NCI-H1105 (cell line): ENCODE measurements at places on chromosomes 2 and 18.

- DNase-seq: no peak
Observed at GRCh38 chr2:144517866-144518747, 1.8 kb downstream of the ZEB2 start.

DNA sequence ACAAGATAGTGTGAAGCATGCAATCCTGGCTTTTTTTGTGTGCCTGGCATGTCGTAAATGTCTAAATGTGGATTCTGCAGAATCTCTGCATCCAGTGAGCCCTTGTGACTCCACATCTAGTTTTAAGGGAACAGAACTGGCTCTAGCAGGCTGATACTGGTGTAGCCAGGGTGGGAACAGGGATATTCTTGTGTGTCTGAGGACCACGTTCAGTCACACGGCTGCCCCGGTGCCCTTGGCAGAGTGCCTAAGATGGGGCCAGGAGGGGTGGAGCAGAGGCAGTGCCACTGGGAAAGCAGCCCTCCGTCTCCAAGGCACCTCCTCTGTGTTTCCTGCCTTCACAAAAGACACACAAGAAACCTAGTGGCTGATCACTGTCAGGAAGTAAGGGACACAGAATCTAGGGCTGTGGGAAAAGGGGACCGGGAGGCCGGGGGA is 91.5 kb upstream of the PARD3B start:
- DNase-seq: no peak

- no peak for DNase-seq
Observed at GRCh38 chr18:40685219-40685618, 1269.8 kb upstream of the PIK3C3 start.

- no peak for DNase-seq
Observed at GRCh38 chr2:195038153-195038552, 618.9 kb upstream of the SLC39A10 start.

GRCh38 chr2:48233005-48233404 is 296.9 kb upstream of the STON1 start:
- DNase-seq: no peak

GRCh38 chr2:64819774-64820688 is 166.3 kb upstream of the SERTAD2 start:
- DNase-seq: no peak

- peak; percentile 29 for DNase-seq
Observed at GRCh38 chr18:7566567-7567473, at the start of gene PTPRM. PTPRM (plus strand) TSS chr18:7567316; CDS start chr18:7567819, 503 bp downstream.

DNA sequence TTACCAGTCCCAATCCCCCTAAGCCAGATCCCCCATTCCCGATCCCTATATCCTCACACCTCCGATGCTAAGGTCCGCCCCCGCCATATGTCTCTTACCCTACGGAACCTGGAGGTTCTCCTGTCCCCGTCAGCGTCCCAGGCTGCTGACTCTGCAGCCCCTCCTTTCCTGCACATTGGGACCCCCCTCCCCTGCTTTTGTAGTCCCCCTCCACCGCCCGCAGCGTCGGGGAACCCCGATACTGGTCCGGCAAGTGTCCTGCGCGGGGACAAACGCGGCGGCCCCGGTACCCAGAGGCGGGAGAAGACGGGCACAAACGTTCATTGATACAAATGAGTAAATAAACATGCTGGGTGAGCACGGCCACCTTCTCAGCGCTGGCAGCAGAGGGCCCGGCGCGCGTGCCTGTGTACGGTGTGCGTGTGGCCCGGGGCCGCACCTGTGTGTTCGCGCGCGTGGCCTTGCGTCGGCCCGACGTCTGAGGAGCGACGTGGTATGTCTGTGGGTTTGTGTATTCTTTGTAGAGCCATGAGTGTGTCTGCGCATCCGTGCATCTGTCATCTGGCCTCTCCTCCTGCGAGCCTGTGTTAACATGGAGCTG is 2.0 kb upstream of the CYP26B1 start:
- peak; percentile 40 for DNase-seq

DNA sequence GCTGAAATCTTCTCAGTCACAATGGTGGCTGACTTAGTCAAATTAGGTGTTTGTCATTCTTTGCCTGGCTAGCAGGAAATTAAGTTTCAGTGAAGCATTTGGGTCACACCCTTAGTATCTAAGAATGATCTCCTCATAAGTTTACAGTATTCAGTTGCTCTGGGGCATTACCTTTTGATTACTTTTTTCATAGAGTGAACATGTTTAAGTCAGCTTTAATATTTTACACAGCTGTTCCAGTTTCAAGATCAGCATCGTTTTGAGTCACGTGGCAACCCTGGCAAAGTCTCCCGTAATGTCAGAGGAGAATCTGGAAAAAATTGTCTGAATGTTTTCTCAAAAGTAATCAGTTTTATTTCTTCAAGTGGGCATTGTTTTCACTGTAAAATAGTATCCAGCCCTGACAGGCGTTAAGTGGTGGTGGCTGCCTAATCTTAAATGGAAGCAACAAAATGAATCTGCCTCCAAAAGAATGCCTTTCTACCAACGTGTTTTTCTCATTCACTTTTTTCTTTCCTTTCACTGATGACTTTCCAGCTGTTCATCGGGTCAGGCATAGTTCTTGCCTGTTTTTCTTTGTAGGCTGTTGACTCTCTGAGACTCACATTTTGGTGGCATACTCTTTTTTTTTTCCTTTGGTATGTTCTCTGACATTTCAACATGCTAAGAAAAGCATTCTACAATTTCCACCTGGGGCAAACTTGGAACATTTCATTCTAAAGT is 319.6 kb upstream of the TCF4 start:
- DNase-seq: no peak

DNA sequence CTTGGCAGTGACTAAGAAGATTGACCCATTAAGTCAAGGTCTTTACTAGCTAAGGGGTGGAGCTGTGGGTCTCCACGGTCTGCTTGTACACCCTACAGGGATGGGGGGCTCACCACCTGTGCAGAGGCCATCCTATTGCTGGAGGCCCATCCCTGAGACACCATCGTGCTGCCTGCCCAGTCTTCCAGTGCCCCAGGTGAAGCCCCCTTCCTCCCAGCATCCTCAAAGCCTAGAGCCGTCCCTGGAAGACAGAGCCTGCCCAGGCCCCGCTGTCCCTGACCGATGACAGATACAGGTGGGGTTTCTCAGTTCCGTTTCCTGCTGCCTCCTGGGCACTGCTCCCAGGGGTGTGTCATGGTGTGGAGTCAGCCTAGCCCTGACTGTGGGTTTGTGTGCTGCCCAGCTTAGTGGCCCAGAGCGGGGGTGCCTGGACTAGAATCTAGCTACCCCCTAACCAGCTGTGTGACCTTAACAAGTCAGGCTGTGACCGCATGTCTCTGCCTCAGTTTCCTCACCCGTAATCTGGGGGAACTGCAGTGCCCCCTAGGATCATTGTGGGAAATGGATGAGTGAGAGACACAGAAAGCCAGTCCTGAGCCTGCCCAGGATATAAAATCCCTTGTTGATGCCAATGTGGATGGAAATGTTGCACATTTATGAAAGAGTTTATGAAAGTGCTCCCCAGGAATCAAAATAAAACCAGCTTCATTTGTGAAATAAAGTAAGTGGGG is 2.0 kb downstream of the OTOS start:
- DNase-seq: no peak

GRCh38 chr2:134021830-134022524 is 231.9 kb upstream of the MGAT5 start:
- DNase-seq: no peak

- peak; percentile 30 for DNase-seq
Observed at GRCh38 chr2:9423922-9424272, 443 bp downstream of the CPSF3 start.

- DNase-seq: no peak
Observed at GRCh38 chr2:191270306-191271161, 25.3 kb downstream of the MYO1B start.

GRCh38 chr18:75161256-75162028 is 47.5 kb downstream of the PTGR3 start:
- DNase-seq: no peak

DNA sequence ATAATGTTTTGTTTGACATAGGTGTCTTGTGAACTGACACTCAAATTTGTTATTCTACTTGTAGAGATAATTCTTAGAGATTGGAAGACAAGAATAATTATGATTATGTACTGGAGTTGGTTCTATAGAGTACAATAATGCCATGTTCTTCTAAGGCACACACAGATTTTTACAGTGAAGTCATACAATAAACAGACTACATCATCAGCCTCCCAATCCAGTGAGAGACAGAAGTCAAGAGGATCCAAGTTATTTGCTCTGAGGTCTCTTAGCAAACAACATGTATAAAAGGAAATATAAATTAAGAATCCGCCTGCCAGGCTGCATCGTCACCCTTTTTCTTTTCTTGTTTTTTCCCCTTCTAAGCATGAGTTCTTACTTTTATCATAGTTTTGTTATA is 613.5 kb upstream of the SETBP1 start:
- DNase-seq: no peak

- DNase-seq: no peak
Observed at GRCh38 chr2:225773148-225773547, 373.6 kb downstream of the NYAP2 start.

DNA sequence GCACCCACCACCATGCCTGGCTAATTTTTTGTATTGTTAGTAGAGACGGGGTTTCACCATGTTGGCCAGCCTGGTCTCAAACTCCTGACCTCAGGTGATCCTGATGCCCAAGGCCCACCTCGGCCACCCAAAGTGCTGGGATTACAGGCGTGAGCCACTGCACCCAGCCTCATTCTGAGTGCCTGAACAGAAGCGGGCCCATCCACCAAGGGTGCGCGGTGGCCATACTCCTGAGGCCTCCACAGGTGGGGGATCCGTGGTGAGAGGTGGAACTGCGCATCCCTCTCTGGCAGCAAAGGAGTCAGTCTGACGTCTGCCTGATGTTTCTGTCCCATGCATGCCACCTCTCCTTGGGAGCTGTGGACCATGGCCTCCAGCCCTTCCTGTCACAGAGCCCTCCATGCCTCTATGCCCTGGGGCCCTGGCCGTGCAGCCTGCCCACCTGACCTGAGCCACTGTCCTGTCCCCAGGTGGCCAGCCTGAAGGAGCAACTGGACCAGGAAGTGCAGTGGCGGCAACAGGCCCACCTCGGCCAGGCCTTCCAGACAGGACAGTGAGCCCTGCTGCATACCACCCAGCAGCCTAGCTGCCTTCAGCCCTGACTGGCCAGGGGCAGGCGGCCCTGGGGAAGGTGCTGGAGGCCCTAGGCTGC is 7.6 kb upstream of the SNED1 start:
- no peak for DNase-seq

GRCh38 chr2:28649481-28650265 is 102.0 kb upstream of the PPP1CB start:
- DNase-seq: no peak

DNA sequence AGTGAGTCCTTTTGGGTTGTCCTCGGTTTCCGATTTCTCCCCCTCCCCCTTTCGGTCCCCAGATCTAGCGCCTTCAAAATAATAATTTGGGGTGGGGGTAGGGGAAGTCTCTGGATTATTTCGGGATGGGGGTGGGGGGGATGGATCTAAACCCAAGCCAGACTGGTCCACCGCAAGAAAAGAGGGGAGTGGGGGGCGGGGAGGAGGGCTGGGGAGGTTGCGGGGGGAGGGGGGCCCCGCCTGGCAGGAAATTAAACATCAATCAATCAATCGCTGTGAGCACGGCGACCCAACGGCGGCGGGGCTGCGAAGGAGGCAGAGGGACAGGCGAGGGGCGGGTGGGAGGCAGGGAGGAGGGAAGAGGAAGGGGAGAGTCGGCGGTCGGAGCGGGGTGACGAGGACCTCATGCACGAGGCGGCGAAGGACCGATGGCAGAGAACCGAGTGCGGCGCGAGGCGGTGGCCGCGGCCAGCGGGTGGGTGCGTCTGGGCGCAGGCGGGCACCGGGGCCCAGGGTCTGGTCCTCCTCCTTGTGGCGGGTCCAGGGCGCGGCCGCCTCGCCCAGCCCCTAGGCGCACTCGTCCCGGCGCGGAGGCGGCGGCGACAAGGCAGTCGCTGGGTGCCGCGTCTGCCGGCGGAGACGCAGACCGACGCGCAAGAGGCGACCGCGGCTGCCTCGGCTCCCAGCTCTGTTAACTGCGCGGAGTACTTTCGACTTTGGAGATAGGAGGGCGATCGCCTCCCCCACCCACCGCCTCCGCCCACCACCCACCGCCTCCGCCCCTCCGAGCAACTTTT is 468 bp upstream of the SATB2 start:
- DNase-seq: peak; percentile 47

- DNase-seq: no peak
Observed at GRCh38 chr18:59990121-59990823, 90.5 kb downstream of the PMAIP1 start.

DNA sequence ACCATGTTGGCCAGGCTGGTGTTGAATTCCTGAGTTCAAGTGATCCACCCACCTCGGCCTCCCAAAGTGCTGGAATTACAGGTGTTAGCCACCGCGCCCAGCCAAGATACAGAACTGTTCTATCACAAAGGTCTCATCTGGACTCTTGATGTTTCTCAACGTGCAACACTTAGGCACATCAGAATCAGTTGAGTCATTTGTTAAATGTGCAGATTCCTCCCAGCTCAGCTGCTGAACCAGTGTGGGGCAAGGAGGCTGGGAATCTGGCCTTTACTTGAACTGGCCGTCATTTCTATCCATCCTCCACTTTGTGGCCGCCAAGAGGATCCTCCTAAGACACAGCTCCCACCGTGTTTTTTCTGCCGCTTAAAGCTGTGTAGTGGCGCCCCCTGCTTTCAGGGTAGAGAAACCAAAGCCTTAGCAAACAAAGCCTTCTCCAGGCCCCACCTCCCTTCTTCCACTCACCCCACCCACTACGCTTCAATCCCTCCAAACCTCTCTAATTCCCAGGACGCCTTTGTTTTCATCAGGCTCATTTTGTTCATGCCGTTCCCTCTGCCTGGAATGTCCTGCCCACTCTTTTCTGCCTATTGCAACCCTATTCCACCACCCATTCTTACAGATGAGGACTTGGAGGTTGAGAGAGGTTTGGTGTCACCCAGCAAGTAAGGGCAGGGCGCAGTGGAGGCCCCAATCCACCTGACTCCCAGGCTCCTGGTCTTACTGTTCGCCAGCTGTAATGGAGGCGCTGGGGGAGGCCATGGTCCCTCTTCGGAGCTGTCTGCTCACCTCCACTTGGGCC is 776 bp upstream of the SPEG start:
- DNase-seq: no peak

DNA sequence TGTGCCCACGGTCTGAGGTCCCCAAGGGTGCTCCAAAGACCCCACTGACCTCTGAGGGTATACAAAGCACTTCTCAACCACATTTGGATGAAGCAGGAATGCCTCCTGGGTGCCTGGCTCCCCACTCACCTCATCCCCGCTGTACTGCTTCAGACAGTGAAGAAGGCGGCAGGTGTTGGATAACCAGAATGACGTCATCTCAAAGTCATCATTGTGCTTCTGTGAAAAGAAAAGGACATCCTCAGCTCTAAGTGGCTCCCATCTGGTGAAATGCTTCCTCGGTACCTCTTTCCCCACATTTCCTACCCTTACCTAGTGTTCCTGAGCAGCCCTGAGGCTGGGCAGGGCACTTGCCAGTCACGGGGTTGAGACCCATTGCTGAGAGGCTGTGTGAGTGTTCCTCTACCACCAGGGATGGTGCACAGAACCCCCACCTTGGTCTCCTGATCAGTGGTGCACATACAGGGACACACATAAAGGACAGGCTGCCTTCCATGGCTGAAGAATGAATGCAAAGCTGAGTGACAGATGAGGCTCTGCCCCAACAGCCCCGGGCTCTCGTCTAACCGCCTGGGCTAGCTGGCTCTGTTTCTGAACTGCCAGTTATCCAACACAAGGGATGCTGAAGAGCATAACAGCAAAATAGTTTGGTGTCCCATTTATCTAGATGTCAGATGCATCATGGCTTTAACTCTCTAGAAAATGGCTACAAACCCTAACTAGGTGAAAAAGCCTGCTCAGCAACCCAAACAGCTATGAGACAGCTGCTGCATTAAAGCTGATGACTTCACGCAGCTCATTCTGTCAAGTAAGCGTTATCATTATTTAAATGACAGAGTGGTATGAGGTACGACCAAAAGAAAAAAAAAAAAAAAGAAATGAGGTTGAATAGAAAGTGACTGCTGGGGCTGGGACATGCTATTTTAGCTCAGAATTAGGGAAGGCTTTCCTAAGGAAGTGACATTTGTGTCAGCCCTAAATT is 28.2 kb upstream of the ACAA2 start:
- no peak for DNase-seq
